Activated naive CD8-positive, alpha-beta T cell treated with anti-CD3 and anti-CD28 coated beads for 36 hours (primary cell): ENCODE measurements at places on chromosomes 3 and 15.

GRCh38 chr3:146468671-146469149 lies 651 bp downstream of the PLSCR2 start:
- no peaks in the 10 kb centered on the region for H3K27me3 ChIP-seq
- DNase-seq: no peak
- peaks cover 23% of the 10 kb centered on the region for H3K4me1 ChIP-seq
- H3K36me3 ChIP-seq: peaks cover 2% of the 10 kb centered on the region
- peak overlapping the region; percentile 68 for H3K4me3 ChIP-seq
- peak overlapping the region; percentile 79 for H3K27ac ChIP-seq

DNA sequence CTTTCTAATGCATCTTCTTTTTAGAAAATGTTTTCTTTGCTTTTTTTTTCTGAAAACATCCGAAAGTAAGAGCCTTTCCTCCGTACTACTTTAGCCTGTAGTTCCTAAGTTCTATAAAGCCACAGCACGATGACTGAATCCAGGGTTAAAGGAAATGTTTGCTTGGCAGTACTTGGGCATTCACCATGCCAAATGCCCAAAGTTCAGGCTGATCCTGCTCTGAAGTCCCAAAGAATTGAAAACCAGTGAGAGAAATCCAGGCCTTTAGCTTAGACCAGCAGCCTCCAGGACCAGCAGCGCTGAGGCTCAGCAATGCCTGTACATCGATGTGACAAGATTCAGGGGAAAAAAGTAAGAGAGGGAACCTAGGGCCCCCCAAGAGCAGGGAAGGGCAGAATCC lies 35.1 kb downstream of the CCK start:
- DNase-seq: no peak
- peaks cover 19% of the 10 kb centered on the region for H3K27me3 ChIP-seq
- H3K4me1 ChIP-seq: peaks cover 2% of the 10 kb centered on the region
- H3K27ac ChIP-seq: no peak overlapping the region
- H3K36me3 ChIP-seq: peaks cover 3% of the 10 kb centered on the region
- H3K4me3 ChIP-seq: no peak overlapping the region

GRCh38 chr3:61814674-61815073 lies 253.3 kb downstream of the PTPRG start:
- DNase-seq: no peak
- no peaks in the 10 kb centered on the region for H3K4me1 ChIP-seq
- no peaks in the 10 kb centered on the region for H3K36me3 ChIP-seq
- H3K4me3 ChIP-seq: no peak overlapping the region
- H3K27me3 ChIP-seq: peaks cover 3% of the 10 kb centered on the region

GRCh38 chr3:172038798-172039435 lies 461 bp upstream of the FNDC3B start:
- peaks cover 15% of the 10 kb centered on the region for H3K4me1 ChIP-seq
- DNase-seq: no peak
- H3K4me3 ChIP-seq: peak overlapping the region; percentile 90
- H3K27me3 ChIP-seq: no peaks in the 10 kb centered on the region

- H3K27ac ChIP-seq: no peak overlapping the region
- no peaks in the 10 kb centered on the region for H3K36me3 ChIP-seq
- H3K4me1 ChIP-seq: peaks cover 7% of the 10 kb centered on the region
- H3K27me3 ChIP-seq: no peaks in the 10 kb centered on the region
Observed at GRCh38 chr3:188899881-188900280, 271.9 kb upstream of the TPRG1 start.

DNA sequence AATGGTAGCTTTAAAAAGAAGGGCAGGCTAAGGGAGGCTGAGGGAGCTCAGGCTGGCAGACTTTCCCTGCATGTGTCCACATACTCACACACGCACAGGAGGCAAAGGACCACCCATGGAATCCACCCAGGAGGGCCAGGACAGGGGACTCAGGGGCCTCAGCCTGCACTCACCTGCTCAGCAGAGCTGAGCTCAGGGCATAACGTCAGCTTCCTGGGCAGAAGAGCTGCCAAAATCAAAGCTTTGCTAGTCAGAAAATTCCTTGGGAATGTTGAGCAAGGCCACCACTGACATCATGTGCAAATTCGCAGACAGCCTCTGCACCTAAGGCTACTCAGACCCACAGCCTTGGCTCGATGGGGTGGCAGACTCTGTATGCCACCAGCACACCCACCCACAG lies 16.4 kb upstream of the ALAS1 start:
- H3K36me3 ChIP-seq: no peaks in the 10 kb centered on the region
- H3K27ac ChIP-seq: no peak overlapping the region
- H3K4me3 ChIP-seq: no peak overlapping the region
- H3K4me1 ChIP-seq: no peaks in the 10 kb centered on the region
- no peaks in the 10 kb centered on the region for H3K27me3 ChIP-seq

GRCh38 chr3:35739181-35739809 lies 100.0 kb downstream of the ARPP21 start:
- no peaks in the 10 kb centered on the region for H3K4me1 ChIP-seq
- no peak overlapping the region for H3K27ac ChIP-seq
- no peaks in the 10 kb centered on the region for H3K36me3 ChIP-seq
- H3K4me3 ChIP-seq: no peak overlapping the region
- H3K27me3 ChIP-seq: no peaks in the 10 kb centered on the region
- no peak for DNase-seq

DNA sequence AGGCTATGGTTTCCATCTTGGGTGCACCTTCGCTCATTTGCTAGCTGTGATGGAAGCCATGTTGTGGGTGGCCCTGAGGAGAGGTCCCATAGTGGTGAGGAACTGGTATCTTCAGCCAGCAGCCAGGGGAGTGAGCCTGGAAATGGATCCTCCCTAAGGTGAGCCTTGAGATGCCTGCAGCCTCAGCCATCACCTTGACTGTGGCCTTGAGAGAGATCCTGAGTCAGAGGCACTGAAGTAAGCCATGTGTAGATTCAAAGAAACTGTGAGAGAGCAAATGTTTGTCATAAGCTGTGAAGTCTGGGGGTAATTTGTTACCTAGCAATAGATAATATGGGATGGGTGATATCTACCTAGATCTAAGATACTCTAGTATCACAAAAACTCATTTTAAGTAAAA lies 105.3 kb downstream of the SNRK start:
- no peak for DNase-seq
- H3K27me3 ChIP-seq: no peaks in the 10 kb centered on the region
- H3K27ac ChIP-seq: no peak overlapping the region
- H3K4me1 ChIP-seq: peaks cover 45% of the 10 kb centered on the region

DNA sequence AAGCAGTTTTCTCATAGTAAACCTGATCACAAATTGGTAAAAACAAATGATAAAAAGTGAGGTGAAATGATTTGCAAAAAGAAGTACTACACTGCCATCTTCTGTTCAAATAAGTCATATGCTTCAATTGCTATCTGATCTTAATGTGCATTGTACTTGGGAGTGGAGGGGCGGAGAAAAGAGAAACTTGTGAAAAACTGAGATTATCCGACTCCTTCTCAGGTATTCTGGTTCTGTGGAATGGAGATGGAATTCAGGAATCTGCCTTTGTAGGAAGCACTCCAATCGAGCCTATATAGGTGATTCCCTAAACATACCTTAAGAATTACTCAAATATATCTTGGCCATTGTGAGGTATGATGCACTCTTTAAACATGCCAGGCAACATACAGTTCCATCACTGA lies 180.6 kb downstream of the CHL1 start:
- DNase-seq: no peak
- H3K27me3 ChIP-seq: peaks cover 6% of the 10 kb centered on the region
- H3K4me1 ChIP-seq: no peaks in the 10 kb centered on the region
- no peak overlapping the region for H3K27ac ChIP-seq

- H3K4me1 ChIP-seq: no peaks in the 10 kb centered on the region
- no peaks in the 10 kb centered on the region for H3K36me3 ChIP-seq
- no peak overlapping the region for H3K27ac ChIP-seq
- DNase-seq: no peak
- H3K4me3 ChIP-seq: no peak overlapping the region
Observed at GRCh38 chr3:66819993-66820501, 178.1 kb upstream of the KBTBD8 start.

DNA sequence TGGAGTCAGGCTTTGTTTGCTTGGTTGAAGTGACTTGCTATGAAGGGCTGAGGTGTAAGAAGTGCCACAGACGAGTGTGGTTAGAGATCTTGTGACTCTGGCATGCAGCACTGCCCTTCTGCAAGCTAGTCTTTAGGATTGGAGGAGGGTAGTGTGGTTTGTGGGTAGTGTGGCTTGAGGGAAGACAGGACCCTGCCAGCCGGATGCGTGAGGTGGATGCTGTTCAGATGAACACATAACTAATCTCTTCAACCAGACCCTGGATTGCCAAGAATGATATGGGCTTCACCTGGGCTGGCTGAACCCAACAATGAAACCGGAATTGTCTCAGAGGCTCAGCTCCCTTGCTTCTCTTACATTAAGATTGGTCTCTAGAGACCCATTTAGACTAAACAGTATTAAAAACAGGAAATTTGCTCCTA lies 32.7 kb downstream of the STARD9 start:
- peak; percentile 64 for DNase-seq
- H3K36me3 ChIP-seq: no peaks in the 10 kb centered on the region
- no peak overlapping the region for H3K4me3 ChIP-seq
- H3K27ac ChIP-seq: peak overlapping the region; percentile 30
- peaks cover 52% of the 10 kb centered on the region for H3K4me1 ChIP-seq

GRCh38 chr3:36954452-36955134 lies 9.7 kb upstream of the TRANK1 start:
- no peak for DNase-seq
- peaks cover 13% of the 10 kb centered on the region for H3K4me1 ChIP-seq
- no peak overlapping the region for H3K4me3 ChIP-seq
- H3K27ac ChIP-seq: no peak overlapping the region
- H3K27me3 ChIP-seq: no peaks in the 10 kb centered on the region

DNA sequence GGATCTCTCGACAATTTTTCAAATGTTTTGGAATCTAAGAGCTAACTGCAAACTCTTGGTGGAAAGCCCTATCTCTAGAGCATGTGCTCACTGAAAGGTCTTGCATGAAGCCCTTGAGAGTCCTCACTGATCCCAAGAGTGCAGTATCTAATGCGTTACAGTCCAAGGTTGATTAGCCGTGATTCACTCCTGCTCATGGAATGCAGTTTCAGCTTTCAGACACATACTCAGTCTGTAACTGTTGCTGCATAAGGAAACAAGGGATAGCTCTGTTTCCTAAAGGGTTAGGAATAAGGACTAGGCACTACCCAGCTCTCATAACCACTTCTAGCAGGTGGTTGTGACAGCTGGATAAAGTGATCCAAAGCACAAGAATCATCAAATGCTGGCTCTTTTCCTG lies 687.4 kb upstream of the CFAP20DC start:
- no peaks in the 10 kb centered on the region for H3K36me3 ChIP-seq
- DNase-seq: no peak
- H3K4me1 ChIP-seq: peaks cover 18% of the 10 kb centered on the region
- H3K27ac ChIP-seq: no peak overlapping the region
- no peak overlapping the region for H3K4me3 ChIP-seq
- no peaks in the 10 kb centered on the region for H3K27me3 ChIP-seq

DNA sequence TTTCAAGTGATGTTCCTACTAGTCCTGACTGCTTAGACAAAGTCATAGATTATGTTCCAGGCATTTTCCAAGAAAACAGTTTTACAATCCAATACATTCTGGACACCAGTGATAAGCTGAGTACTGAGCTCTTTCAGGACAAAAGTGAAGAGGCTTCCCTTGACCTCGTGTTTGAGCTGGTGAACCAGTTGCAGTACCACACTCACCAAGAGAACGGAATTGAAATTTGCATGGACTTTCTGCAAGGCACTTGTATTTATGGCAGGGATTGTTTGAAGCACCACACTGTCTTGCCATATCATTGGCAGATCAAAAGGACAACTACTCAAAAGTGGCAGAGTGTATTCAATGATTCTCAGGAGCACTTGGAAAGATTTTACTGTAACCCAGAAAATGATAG lies 3.8 kb downstream of the TIPARP start:
- no peaks in the 10 kb centered on the region for H3K27me3 ChIP-seq
- H3K4me3 ChIP-seq: peak overlapping the region; percentile 94
- DNase-seq: no peak
- H3K27ac ChIP-seq: no peak overlapping the region
- H3K4me1 ChIP-seq: peaks cover 61% of the 10 kb centered on the region

DNA sequence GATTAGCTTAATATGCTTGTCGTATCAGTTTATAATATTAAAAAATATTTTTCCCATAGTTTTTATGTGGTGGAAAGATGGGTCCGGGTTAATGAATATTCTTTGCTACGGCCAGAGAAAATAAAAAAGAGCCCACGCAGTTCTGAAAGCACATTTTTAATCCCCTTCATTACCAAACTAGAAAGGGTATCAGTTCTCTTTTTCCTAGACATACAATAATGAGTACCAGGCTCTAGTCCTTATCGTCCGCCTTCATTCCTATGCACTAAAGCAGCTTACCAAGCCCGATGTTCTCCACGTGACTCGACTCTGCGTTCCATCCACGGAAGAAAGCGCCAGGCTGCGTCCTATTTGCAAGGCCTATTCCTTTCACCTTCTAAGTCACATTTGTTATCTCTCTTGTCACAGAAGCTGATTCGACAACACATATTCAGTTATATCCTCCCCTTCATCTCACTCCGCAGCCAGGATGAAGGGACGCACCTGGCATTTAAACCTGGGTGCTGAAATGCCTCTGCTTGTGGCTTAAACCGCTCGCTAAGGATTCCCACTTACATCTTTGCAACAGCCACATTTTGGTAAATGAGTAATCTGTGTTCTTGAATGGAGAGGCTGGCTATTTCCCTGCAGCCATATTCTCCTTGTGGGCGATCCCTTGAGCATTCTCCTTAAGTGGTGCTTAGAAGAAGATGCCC lies 257.0 kb downstream of the CD47 start:
- no peaks in the 10 kb centered on the region for H3K36me3 ChIP-seq
- H3K27ac ChIP-seq: no peak overlapping the region
- H3K27me3 ChIP-seq: no peaks in the 10 kb centered on the region
- no peak for DNase-seq
- H3K4me1 ChIP-seq: peaks cover 13% of the 10 kb centered on the region

- H3K27ac ChIP-seq: no peak overlapping the region
- H3K4me3 ChIP-seq: no peak overlapping the region
- DNase-seq: no peak
- H3K36me3 ChIP-seq: no peaks in the 10 kb centered on the region
- H3K4me1 ChIP-seq: peaks cover 7% of the 10 kb centered on the region
- peaks cover 32% of the 10 kb centered on the region for H3K27me3 ChIP-seq
Observed at GRCh38 chr3:57068437-57069089, 8.1 kb downstream of the SPATA12 start.

DNA sequence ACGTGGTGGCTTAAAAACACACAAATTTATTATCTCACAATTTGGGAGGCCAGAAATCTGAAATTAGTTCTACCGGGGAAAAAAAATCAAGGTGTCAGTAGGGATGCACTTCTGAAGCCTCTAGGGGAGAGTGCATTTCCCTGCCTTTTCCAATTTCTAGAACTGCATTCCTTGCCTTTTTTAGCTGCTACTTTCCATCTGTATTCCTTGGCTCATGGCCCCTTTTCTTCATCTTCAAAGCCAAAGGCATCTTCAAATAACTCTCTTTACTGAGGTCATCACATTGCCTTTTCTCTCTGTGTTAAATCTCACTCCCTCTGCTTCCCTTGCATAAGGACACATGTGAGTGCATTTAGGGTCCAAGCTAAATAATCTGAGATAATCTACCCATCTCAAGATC lies 69.5 kb upstream of the NEO1 start:
- no peak overlapping the region for H3K4me3 ChIP-seq
- H3K27me3 ChIP-seq: peaks cover 29% of the 10 kb centered on the region
- no peaks in the 10 kb centered on the region for H3K4me1 ChIP-seq
- no peaks in the 10 kb centered on the region for H3K36me3 ChIP-seq
- DNase-seq: no peak
- no peak overlapping the region for H3K27ac ChIP-seq

- peak; percentile 11 for DNase-seq
- no peak overlapping the region for H3K27ac ChIP-seq
- H3K27me3 ChIP-seq: no peaks in the 10 kb centered on the region
- H3K4me3 ChIP-seq: no peak overlapping the region
Observed at GRCh38 chr3:4290272-4290893, 12.8 kb upstream of the SETMAR start.
